Astrocyte of the hippocampus (primary cell): ENCODE measurements at places on chromosomes 2 and 18.

DNA sequence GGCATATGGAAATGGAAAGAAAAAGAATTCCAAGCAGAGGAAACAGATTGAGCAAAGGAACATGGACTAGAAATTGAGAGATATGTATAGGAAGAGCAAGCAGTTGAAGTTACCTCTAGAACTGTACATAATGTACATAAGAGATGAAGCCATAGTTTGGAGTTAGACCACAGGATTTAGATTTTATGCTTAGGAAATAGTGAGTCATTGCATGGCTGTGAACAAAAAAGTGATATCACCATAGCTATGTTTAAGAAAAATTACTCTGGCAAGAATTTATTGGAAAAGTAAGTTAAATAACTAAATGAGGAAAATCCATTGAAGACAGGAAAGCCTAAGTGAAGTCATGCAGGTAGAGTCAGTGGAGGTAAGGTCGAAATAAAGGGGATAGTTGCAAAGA is 99.4 kb upstream of the GALNT5 start:
- peak; percentile 9 for DNase-seq

GRCh38 chr2:203819434-203820133 is 48.0 kb upstream of the CTLA4 start:
- no peak for DNase-seq

- no peak for DNase-seq
Measured at GRCh38 chr2:48674933-48675332, 57.3 kb downstream of the GTF2A1L start.

GRCh38 chr2:12469141-12469561 is 247.6 kb upstream of the TRIB2 start:
- no peak for DNase-seq

DNA sequence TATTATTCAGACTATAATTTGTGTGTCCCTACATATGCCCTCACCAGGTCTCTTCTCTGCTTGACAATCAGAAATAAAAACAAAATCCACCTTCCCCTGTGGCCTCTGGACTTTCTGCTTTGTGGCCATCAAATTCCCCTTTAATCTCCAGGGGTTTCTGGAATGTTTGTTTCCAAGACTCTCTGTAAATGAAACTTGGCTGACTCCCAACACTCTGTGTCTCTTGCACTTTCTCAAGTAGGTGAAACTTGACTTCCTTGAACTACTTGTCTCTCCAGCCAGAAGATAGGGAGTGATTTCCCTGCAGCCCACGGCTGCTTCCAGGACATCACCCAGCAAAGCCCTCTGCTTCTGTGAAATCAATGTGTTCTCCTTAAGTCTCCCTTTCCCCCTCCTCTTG is 54.1 kb upstream of the AQP4 start:
- DNase-seq: peak; percentile 77

GRCh38 chr2:75261923-75262322 is 62.6 kb upstream of the TACR1 start:
- DNase-seq: no peak

GRCh38 chr2:142605421-142605820 is 272.0 kb upstream of the KYNU start:
- no peak for DNase-seq

DNA sequence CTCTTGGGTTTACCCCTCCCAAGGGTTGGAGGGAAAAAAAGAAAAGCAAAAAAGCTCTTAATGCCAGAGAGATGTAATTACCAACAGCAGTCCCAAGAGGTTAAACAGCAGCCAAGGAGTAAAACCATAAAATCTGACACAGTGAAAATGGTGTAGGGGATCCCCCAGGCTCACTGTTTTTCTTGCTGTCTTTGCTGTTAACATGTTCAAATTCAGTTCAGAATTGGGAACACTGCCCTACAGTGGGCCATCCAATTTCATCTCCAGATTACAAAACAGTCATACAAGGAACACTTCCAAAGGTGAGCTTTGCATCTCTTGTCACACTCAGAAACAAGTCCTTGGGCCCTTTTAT is 54.5 kb downstream of the PLEKHM3 start:
- DNase-seq: no peak

- DNase-seq: no peak
Measured at GRCh38 chr2:2572393-2573204, 241.5 kb upstream of the MYT1L start.

DNA sequence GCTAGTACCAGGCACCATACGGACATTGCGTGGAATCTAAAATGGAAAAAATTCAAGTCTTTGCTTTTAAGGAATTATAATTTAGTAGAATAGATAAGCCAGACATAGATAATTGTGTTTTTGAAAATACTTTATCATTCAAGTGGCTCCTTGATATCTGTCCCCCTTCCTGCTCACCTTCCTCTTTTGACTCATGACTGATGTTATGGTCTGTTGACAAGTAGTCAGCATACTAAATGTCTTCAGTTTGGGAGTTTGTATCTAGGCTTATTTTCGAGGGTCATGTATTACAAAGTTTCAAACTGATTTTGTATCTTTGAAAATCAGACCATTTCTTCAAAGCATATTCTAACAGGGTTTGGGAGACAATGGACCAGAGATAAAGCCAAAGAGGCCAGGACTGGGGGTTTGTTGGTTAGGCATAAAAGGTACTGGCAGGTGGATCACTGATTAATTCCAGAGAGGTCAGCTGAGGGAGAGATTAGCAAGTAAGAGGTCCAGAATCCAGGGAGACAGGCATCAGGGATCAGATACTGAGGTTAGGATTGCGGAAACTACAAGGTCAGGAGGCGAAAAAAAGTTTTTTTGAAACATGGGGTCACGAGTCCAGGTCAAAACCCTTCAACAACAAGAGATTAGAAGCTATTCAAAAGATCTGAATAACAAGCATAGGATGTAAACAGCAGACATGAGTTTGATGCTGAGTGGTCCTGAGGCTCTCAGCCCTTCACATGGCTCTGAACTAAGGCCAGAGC is 31.5 kb upstream of the KLHL14 start:
- DNase-seq: no peak

GRCh38 chr2:218285604-218286003 is 6.7 kb downstream of the TMBIM1 start:
- peak; percentile 85 for DNase-seq

GRCh38 chr2:43877782-43878464 is 39.2 kb downstream of the ABCG8 start:
- peak; percentile 82 for DNase-seq

DNA sequence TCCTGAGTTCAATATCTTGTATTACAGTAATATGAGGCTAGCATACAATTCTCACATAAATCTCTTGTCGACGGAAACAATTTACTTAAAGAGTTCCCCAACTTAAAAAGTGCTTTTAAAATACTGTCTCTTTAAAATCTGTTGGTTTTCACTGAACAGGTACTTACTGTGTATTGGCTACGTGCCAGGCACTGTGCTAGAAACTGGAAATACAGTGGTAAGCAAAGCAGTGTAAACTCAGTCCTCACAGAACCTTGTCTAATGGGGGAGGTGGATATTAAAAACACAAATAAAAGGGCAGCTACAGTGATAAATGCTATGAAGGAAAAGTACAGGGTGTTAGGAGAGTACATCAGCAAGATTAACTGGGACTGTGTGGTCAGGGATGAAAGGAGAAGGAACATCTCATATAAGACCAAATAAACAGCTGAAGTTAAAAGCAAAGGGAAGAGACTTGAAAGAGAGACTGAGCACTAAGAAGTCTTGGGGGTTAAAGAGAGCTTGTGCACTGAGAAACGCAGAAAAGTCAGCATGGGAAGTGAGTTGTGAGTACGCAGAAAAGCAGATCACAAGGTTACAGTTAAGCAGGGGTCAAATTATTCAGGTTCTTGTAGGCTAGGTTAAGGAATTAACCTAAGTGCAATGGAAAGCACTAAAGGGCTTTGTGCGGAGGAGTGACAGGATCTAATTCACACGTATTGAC is 52.5 kb downstream of the USP40 start:
- no peak for DNase-seq

DNA sequence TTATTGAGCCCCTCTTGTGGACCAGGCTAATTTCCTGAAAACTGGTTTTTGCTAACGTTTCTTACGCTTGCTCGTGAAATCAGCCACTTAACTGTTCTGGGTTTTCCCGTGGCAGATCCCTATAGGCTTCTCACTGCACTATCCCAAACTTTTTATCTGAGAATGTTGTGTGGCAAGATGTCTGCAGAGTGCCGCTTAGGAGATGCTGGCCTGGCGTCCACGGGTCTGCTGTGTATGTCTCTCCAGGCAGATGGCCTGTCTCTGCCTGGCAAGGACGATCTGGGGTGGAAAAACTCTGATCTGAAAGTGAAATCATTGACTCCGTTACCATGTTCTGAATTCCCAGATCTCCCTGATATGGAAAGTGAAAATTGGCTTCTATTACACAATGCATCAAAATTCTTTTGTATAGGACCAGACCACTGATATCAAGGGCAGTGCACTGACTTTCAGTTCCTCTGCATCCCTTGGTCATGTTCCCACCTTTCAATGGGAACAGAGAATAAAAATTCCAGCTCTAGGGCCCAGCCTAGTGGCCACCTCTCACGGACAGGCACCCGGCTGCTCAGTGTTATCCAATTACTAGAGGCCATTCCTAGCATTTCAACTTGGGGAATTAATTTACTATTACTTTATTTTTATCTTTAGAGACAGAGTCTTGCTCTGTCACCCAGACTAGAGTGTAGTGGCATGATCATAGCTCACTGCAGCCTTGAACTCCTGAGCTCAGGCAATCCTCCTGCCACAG is 154.6 kb downstream of the ACOXL start:
- DNase-seq: no peak

- peak; percentile 80 for DNase-seq
Measured at GRCh38 chr2:186570604-186571003, 19.3 kb upstream of the ITGAV start.

GRCh38 chr2:27191070-27191829 is 20.6 kb upstream of the ATRAID start:
- peak; percentile 66 for DNase-seq

DNA sequence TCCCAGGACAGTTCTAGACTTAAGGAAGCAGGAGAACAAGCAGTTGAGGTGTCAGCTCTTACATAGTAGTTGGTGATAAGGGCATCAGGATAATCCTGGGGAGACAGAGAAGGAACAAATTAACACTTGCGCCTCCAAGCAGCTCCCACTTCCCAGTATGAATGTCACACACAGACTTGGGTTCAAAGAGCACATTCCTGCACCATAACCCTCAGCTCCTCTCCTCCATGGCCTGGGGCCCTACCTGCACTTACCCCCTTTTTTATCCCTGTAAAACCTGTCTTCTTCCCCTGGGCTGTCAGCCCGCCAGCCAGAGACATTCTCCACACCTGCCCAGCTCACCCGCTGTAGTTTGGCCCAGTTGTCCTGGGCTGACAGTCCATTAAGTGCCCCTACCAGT is 3.9 kb upstream of the UCN start:
- DNase-seq: no peak

DNA sequence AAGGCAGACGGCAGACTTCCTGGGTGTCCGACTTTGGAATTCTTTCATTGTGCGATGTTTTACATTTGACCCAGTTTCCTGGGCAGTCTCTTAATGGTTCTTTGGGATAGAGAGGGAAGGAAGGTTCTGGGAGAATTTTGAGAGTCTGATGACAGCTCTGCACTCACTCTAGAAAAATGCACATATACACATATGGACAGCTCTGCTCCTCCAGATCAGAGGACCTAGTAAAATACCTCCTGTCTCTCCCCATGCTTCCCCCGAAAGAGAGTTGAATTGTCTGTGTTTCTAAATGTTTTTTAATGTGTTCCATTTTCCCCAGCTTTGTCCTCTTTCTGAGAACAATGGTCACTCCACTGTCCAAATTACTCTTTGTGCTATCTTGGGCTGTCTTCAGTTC is 102.0 kb upstream of the CXCR4 start:
- DNase-seq: no peak

DNA sequence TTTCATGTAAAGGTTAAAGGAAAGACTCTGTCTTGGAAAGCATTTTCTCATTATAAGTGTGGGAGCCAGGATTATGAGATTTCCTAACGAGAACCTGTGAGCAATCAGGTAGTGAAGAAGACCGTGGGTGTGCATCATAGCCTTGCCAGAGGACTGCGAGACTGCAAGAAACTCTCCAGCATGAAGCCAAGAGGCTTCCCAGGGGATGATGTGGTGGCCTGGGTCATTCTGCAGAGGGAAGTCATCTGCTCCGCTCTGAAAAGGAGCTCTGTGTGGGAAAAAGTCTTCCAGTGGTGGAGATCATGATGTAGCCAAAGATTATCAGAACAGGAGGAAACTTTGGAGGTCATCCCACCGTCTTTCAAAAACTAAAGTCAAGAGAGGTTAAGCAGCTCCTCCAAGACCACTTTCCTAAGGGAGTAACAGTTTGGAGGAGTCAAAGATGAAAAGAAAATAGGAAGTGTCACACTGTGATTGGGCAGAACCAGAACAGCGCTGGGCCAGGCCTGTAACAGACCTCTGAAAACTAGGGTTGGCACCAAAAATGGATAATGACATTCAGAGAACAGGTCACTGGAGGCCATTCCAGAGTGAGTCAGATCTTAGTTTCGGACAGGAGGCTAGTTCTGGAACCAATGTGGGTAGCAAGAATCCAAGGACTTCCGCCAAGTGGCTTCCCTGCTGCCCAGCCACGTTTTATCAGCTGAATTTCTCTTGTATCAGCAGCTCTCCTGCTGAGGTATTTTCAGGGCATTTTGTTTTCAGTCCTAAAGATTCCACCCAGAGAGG is 113.0 kb downstream of the LRATD1 start:
- peak; percentile 72 for DNase-seq

GRCh38 chr2:181465676-181466375 is 8.6 kb downstream of the ITGA4 start:
- DNase-seq: peak; percentile 21

DNA sequence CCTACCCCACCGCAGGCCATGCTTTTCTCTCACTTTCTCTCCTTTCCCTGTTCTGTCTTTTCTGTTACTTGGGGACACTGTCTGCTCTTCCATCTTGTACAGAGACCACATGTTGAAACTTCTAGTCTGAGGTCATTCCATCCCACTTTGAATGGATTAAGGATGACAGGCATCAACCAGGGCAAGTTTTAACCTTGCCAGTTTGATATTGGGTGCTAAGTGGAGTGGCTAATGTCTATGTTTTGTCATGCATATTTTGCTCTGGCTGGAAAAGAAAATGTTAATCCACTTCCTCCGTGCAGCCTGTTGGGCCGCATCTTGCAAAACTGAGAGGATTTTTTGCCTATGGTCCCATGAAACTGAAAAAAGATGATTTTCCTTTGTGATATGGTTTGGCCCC is 205.5 kb upstream of the SESTD1 start:
- DNase-seq: no peak

DNA sequence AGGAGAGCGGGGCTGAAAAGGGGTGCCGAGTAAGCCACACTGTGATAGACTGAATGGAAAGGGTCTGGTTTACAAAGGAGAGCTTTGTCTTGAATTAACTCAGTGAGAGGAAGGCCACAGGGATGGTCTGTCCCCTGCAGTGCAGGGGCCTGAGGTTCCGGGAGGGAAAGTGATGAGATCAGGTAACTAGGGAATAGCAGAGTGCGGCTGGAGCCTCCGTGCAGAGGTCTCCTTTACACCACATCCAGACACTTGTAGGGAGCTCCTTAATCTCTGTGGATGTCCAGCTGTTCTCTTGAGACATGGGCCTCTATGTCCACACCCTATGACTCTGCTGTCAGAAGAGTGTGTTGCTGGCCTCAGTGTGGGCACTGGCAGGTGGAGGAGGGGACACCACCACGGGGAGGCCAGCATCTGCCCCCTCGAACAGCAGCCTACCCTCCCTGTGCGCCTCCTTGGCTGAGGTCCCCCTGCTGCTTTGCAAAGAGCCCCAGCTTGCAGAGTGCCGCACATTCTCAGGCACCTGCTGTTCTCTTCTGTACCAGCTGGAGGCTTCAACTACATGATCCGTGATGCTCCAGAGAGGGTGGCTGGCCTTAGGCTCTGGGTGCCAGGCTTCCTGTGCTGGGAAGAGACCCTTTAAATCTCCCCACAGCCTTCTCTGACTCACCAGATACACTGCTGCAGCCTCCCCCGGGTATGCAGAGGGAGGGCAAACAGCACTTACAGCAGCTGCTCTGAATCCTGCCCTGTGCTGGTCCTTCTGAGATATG is 25.9 kb downstream of the ENOSF1 start:
- DNase-seq: peak; percentile 18
